ENCODE measurements at places on chromosomes 2 and 18.

DNA sequence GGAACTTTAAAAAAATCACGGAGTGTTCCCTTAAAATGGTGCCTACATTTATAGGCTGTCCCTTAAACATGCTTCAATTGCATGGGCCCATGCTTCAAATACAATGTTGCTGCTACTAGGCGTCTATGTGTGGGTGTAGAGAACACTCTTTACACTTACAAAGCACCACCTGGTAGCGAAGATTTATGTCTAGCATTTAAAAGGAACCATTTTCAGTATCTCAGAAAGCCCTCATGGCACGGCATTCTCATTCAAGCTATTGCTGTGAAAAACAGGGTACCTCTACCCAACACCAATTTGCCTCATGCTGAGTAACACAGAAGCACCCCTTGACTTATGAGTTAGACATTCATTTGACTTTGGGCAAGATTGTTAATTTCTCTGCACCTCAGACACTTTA lies 112.9 kb upstream of the CNTNAP5 start:
- DNase-seq = no peak

DNA sequence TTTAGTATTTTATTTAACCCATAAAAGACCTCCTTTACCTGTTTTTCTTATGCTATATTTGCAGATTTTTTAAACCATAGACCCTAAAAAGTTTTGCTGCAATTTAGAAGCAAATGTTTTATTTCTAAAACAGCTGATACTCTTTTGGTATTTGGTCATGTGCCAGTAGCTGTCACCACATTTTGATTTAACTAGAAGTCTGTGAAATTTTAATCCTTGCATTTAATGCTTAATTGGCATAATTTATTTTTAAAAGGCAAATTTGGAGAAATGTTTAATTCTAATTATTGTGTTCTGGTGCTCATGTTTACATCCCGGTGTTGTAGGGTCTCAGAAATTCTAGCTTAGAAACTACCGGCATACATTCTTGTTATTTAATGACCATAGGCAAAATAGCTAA lies 111.8 kb downstream of the TTC27 start:
- no peak for DNase-seq

DNA sequence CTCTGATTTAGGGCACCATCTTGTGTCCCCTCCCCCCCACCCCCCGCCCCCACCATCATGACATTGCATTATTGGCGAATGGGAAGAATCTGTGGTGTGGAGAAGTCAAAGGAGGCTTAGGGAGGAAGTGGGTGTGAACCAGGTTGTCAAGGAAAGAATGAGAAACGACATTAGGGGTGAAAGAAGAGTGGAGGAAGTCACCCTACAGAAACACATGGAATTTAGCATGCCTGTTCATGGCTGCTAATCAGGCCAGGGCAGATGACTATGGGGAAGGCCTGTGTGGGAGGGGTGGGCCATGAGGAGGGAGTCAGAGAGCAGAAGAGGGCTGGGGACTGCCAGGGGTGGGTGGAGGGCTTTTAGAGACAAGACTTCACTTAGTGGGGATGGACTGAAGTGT lies 81.6 kb downstream of the AOX1 start:
- DNase-seq = no peak

DNA sequence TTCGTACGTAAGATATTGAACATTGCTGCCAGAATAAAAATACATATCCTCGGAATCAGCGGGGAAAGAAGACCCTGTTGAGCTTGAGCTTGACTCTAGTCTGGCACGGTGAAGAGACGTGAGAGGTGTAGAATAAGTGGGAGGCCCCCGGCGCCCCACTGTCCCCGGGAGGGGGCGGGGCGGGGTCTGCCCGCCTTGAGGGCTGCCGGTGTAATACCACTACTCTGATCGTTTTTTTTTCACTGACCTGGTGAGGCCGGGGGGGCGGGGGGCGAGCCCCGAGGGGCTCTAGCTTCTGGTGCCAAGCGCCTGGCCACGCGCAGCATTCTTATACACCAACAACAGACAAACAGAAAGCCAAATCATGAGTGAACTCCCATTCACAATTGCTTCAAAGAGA lies 324.0 kb upstream of the REG3G start:
- no peak for DNase-seq

DNA sequence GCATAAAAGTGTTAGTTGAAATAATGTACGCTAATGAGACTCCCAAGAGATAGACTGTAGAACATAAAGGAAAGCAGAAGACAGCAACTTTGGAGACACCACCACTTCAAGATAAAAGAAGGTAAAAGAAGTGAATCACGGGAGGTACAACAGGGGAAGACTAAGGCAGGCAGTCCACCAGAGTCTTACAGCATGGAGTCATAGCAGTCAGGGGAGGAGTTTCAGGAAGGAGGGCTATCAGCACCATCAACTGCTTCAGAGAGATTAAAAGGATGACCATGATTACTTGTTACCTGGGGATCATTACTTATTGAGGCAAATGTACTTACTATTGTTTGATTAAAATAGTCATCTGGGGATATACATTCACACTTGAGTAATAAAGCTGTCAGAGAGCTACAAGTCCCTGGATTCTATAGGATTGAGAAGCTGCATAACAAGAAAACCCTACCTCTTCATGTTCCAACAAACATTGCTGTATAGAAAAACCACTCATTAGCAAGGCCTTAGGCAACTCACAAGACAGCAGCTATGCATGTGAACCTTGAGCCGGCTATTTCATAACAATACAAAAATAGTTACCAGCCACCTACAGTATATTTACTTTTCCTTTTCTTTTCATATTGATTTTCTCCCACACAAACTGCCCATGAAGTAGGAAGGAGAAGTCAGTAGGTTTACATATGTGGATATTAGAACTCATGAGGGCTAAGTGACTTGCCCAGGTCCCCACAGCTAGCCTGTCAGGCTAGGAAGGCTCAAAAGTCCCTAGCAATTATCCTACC lies 101.7 kb downstream of the PDE11A start:
- DNase-seq = no peak
